ENCODE measurements at places on chromosomes 12 and 14.

GRCh38 chr14:70658899-70659298, 17.2 kb downstream of the TTC9 start:
- no peak for DNase-seq

DNA sequence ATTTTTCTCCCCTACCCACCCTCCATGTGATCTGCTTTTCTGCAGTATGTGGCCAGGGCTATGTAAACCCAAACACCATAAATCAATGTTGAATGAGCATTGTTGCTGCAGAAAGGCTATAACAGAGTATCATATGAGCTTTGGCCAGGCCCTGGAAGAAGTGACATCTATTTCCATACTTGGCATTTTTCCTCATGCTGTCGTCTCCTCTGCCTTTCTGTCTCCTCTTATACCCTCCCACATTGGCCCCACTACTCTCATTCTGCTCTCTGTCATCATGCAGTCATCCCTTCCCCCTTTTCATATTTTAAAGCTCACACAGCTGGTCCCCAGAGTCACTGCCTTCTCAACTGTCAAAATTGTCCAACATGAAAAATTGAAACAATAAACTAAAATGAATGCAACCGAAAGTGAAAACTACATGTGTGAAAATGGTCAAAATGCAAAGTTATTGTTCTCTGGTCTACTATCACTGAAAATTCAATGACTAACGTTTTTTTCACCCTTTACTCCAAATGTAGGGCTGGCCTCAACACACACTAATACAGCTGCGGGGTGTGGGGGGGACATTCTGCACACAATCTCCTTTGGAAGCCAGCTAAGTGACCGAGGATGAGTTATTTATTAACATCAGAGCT, 290.7 kb upstream of the TMPO start:
- DNase-seq, result no peak

- DNase-seq, result no peak
These were observed 157.0 kb upstream of the CPNE8 start for GRCh38 chr12:39062266-39062996.

GRCh38 chr12:57213763-57214397, 2.7 kb upstream of the NXPH4 start:
- DNase-seq, result no peak

DNA sequence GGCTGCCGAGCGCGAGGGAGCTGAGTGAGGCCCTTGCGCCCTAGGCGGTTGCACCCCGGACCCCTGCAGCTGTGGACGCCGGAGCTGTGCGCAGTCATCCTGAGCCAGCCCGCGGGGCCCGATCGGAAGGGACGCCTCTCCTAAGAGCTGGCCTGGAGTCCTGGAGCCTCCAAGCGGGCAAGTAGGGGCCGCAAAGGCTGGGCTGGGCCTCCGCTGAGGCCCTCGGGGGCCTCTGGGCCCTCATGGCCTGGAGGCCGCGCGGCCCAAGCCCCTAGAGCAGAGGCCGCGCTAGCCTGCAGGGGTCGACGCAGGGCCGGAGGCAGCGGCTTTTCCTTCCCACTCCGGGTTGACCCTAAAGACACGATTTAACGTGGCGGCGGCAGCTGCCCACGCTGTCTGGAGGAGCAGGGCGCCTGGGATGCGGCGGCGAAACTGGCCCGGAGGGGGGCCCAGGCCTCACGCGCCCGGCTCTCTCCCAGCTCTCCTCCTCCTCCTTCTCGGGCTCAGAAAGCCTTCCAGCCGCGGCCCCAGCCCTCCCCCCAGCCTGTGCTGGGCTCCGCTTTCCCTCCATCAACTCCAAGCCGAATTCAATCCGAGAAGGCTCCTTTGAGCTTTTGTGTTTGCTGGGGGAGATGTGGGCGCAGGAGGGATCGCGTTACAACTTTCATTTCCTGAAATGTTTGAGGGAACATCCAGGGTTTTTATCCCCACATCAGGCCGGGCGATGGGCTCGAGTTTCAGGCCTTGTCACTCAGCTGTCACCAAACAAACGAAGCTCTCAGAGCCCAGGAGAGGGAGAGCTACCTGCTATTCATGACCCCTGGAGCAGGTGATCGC, 11.6 kb downstream of the SIX1 start:
- DNase-seq, result no peak

- DNase-seq, result no peak
These were observed 6.8 kb downstream of the KMT5A start for GRCh38 chr12:123390498-123391426.

GRCh38 chr12:132393245-132393795, 63.9 kb upstream of the GALNT9 start:
- DNase-seq, result no peak

DNA sequence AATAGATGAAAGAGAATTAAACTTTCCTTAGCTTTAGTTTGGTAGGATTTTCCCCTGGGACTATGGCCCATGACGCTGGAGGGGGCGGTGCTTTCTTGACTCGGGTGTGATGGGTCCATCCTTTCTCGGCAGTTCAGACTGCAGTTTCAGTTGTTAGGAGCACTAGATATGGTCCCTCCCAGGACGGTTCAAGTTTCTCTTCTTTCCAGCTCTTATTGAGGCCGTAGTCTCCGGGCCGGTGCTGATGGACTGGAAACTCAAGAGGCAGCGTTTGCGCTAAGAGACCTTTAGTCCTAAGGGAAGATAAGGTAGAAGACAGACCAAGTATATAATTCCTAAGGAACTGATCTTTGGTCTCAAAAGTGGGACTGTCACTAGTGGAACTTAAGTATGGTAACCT, 111.2 kb downstream of the RIN3 start:
- no peak for DNase-seq

DNA sequence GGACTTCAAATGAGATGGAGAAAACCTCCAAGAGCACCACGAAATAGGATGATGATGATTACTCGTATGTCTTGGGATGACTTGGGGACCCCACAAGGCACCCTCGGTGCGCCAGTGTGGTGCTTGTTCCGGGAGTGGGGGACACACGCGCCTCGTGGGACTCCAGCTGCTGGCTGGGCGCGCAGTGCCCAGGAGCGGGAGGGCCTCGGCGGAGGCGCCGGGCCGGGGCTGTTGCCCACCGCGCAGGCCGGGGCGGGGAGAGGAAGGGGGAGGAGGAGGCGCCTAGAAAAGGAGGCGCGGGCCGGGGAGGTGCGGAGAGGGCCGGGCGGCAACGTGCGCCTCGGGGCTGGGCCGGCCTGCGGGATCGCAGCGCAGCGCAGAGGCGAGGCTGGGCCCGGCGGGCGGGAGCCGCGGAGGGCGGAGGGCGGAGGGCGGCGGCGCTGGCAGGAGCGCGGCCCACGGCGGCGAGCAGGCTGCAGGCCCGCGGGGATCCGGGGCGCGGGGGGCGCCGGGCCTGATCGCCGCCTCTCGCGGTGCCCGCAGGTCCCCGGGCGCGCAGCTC, at the start of gene RFLNA:
Gene RFLNA, plus strand, starts transcription at position 314 of the 562 bp plus-strand sequence. CDS start 337 bp downstream, outside the sequence.
- no peak for DNase-seq

DNA sequence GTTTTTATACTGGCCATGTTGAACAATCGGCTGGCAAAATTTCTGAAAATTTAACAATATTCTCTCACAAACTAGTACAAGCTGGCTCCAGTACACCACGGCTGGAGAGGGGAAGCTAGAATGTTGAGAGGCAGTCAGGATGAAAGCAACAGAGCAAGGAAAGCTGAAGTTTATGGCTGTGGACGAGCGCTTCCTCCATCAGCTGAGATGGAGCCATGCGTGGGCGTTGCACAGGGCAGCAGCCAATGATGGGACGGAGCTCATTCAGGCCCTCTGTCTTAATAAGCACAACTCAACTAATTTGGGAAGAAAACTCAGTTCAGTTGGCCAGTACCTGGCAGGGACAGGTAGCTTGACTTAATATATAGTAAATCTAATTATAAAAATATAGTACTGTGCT, 14.1 kb upstream of the DCP1B start:
- no peak for DNase-seq

GRCh38 chr12:132121283-132121682, 22.8 kb downstream of the DDX51 start:
- DNase-seq, result no peak

DNA sequence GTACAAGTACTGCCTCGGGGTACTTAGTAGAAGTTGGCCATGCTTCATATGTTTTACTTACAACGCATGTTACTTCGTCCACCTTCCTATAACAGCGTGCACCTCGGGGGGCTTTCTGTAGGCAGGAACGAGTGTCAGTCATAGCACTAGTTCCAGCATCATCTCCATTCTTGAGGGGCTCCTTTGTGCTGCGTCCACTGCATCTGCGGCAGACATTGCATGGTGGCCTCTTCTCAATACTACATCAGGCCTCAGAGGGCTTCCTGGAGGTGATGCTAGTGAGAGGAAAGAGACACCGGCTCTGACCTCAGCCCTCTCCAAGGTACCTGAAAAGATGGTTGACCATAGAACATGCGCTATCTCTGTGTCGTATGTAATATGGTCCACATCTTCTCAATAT, 121.2 kb upstream of the RTL1 start:
- DNase-seq, result no peak

DNA sequence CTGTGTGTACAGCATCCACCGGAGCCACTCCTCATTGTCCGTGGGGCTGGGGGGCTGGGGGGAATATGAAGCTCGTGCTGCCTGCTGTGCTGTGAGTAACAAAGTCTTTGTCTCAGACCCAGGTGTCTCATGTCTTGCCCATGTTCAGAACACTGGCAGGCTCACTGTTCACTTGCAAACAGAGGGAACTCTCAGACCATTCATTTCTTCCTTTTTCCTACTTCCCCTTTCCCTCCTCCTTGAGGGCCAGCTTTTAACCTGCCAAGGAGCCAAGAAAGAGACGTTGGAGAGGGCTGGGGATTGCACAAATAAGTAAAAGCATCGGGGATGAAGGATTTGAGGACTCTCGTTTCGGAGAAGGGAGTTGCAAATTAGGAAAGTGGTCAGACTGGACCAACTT, 21.6 kb downstream of the GPR132 start:
- no peak for DNase-seq

DNA sequence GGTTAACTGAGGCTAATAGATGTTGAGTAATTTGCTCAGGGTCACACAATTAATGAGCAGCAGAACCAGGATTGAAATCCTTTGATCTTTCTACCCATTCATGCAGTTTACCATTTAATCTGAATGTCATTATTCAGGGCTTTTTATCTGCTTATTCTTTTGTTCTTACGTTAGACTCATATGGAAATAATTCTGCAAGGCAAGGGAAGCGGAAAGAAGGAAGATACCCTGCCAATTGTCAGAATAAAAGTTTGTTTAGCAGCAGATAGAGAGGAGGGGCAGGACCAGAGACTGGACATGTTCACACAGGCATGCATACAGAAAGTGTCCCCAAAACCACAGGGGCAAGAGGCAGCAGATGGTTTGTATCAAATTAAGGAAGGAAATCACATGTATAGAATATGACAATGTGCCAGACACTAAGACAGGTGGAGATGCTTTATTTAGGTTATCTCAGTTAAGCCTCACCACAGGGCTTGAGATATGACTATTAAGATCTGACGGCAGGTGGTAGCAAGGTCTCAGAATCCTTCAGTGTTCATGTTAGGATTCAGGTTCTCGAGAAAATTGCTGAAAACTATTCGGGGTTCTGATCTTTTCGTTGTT, 29.8 kb downstream of the BRMS1L start:
- DNase-seq, result no peak

DNA sequence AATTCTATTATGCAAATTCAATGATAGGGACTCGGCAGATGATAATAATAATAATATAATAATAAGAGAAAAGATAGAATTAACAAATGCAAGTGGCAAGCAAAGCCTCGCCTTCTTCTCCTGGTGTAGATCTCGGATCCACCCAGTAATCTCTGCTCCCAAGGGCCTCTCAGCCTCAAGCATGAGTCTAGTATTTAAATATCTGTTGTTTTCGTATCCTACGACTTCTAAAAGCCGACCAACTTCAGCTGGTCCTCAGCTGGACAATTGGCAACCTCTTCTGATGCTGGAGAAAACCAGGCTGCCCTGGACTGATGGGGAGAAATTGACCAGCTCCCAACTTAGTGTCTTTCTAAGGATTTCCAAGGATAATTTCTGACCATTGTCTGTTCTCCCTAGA, 14.0 kb upstream of the MAP1LC3B2 start:
- no peak for DNase-seq

GRCh38 chr14:34051966-34052657, 101.2 kb upstream of the EGLN3 start:
- peak; percentile 46 for DNase-seq

DNA sequence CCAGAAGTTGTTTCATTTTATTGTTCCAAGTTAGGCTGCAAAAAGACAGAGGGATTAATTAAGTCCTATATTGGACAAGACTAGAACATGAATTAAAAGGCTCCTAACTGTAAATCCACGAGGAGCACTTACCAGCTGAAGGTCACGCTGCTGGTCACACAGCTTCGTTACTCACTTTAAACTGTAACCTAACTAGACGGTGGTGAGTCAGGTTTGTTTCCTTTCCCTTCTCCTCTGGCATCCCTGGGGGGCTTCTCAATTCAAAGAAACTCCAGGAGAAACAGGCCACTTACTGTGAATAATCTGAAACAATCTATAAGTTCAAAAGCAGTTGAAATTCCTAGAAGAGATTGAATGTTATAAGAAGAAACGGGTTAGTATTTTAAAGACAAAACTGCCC, 331.4 kb downstream of the BCAT1 start:
- DNase-seq, result peak; percentile 93

GRCh38 chr14:105014032-105014431, 6.9 kb downstream of the CDCA4 start:
- no peak for DNase-seq

GRCh38 chr12:26425587-26426260, 230.4 kb downstream of the SSPN start:
- no peak for DNase-seq

DNA sequence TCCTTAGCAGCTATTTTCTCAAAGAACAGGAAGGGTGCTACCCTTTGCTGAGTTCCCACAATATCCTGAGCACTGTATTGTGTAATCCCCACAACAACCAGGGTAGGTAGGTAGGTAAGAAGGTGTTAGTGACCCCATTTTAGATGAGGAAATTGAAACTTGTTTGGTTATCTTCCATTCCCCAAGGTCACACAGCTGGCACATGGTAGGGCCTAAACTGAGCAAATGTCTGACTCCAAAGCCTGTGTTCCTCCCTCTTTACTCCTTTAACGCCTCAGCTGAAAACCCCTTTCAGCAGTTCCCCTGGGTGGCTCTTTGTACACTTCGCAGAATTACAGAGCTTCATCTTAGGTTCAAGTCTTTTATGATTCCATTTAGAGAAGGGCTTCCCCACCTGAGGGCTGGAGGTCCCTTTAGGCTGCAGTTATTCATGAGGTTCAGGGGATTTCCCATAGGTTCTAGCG, 26.5 kb upstream of the RIC8B start:
- no peak for DNase-seq

GRCh38 chr12:18811273-18811672, 73.4 kb downstream of the CAPZA3 start:
- DNase-seq, result no peak

DNA sequence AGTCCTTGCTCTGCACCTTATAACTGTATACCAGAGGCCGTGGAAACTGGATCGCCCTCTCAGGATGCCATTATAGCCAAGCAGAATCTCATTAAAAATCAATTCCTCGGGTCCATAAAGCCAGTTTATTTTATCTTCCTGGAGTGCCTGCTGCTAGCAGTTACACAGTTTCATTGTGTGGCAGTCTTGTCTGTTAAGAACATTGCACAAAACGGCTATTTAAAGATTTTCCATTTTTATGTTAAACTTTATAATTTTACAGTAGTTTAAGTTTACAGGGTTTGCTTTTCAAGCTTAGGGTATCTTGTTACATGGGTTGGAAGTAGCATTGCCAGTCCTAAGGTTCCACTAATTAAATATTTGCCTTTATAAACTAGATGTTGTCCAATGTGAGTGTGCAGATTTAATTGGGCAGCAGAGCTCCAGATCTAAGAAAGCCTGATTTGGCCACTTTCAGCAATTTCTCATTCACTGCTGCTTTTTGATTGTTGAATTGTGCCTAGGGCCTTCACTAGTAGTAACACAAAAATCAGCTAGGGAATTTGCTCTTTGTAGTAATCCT, 17.0 kb downstream of the TMEM30B start:
- no peak for DNase-seq

GRCh38 chr12:102503056-102503681, 22.8 kb upstream of the IGF1 start:
- no peak for DNase-seq

All from ELR (cell line).